ENCODE measurements at places on chromosomes 2 and 18.

- no peak for DNase-seq
These were observed 115.1 kb downstream of the CDH20 start for GRCh38 chr18:61448316-61448715.

DNA sequence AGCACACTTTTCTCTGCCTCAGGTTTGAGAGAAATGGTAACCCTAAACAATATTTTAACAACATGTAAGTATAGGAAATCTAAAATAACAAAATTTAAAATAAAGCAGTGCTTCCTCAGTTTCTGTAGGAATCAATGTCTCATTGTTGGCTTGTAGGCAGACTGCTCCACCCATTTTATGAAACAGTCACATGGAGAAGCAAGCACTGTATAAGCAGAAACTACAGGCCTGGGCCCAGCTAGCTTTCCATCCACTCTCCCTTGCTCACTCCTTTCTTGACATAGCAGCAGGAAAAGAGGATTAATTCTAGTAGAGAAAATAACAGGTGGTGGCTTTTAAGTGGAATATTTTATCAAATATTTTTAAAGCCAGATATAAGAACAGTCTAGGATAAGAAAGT lies 97.2 kb downstream of the PLEKHM3 start:
- DNase-seq, result no peak

- peak; percentile 90 for DNase-seq
These were observed 57.0 kb downstream of the SH3RF3 start for GRCh38 chr2:109185821-109186570.

- no peak for DNase-seq
These were observed 61.9 kb downstream of the PUM2 start for GRCh38 chr2:20288642-20289340.
